Ovary (tissue), 10 donors: ENCODE measurements at places on chromosomes 4 and X. TPM values are rescaled to one million over a fixed set of nuclear protein-coding genes. Genes with fewer than 3 reads are reported as not detected.

DNA sequence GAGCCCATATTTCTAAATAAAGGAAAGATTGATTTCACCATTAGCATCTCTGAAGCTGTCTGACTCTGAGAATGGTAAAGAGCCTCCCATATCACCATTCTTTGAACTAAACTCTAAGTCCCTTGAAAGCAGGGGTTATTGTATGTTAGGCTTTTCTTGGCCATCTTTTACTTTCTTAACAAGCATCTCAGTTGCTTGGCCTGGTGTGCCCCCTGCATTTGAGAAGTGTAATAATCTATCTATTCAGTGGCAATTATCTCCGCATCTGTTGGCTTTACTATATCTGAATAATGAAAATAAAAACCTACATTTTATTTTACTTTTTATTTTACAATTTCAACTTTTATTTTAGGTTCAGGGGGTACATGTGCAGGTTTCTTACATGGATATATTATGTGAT lies 128.3 kb upstream of the ARMCX2 start:
- DNase-seq, result no peak

The ZNF157 gene
- 2.8 TPM for total RNA-seq

The FRMPD4 gene
- not detected for total RNA-seq

DNA sequence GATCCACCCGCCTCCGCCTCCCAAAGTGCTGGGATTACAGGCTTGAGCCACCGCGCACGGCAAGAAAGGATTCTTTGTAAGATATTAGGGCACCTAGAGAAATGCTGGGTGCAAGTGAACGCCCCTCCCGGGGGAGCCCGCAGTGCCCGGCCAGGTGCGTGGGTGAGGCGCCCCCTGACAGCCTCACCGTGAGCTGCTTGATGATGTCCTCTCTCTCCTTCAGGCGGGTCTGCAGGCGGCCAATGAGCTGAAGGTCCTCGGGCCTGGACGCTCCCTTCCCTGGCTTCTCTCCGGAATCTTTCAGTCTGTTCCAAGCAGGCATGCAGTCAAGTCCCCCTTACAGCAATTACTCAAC lies 21.9 kb downstream of the MED28 start:
- DNase-seq, result no peak

- DNase-seq, result no peak
These were observed 184.8 kb downstream of the RAB28 start for GRCh38 chr4:13299343-13299742.

DNA sequence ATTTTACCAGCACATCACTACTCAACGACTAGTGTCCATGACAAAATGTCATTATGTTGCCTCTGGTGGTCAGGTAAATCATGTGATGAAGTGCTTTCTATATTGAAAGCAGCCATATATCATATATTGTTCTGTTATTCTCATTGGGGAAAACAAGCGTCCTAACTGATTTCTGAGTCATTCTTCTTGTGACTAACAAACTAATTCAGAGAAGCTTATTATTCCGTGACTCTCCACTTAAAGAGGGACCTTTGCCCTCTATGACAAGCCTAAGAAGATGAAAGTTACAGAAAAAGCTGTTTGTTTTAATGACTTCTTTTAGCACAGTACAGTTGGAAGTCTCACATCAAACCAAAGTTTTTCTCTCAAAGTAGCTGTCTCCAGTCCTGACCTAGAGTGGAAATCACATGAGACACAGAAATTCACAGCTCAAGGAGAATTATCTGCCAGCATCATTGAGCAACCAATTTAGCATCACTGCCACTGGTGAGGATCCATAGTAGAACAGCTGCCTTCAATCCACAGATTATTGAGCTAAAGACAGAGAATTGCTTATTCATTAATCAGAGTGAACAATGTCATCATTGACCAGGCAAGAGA lies 36.4 kb downstream of the ASB9 start:
- DNase-seq, result no peak

- no peak for DNase-seq
These were observed 48.8 kb upstream of the ADAD1 start for GRCh38 chr4:122329876-122330565.

The GSX2 gene
- total RNA-seq, result not detected

GRCh38 chr4:2837904-2838496 lies 5.6 kb upstream of the ADD1 start:
- DNase-seq, result peak; percentile 46

GRCh38 chrX:47500554-47500953 lies 17.5 kb upstream of the ZNF41 start:
- no peak for DNase-seq

GRCh38 chr4:2923141-2923551 lies 40.1 kb downstream of the NOP14 start:
- DNase-seq, result no peak

DNA sequence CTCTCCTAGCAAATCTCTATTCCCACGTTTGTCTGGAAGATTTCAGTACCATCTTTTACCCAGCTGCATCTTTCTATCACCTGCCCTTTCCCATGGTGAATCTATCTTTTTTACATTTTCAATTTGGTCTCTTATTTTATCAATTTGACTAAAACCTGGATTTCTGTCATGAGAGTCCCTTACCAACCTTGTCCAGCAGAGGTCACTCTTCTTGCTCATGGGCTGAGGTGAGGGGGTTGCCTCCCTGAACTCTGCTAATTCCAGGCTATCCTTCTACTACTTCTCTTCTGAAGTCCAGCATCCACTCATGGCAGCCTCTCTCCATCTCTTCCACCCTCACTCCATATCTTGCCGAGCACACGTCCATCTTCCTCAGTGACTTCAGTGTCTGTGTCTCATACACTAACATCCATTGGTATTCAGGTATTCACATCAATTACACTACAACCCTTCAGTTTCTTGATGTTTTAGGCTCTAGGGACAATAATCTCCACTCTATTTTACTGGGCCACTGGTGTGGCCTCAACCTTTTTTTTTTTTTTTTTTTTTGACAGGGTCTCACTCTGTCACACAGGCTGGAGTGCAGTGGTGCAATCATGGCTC lies 17.8 kb upstream of the ZNF827 start:
- DNase-seq, result no peak

The GPR143 gene
- 1.4 TPM for total RNA-seq

- no peak for DNase-seq
These were observed at the start of gene BTC for GRCh38 chr4:74794382-74795010. BTC (minus strand) TSS chr4:74794523; CDS start chr4:74794325, 198 bp downstream.

DNA sequence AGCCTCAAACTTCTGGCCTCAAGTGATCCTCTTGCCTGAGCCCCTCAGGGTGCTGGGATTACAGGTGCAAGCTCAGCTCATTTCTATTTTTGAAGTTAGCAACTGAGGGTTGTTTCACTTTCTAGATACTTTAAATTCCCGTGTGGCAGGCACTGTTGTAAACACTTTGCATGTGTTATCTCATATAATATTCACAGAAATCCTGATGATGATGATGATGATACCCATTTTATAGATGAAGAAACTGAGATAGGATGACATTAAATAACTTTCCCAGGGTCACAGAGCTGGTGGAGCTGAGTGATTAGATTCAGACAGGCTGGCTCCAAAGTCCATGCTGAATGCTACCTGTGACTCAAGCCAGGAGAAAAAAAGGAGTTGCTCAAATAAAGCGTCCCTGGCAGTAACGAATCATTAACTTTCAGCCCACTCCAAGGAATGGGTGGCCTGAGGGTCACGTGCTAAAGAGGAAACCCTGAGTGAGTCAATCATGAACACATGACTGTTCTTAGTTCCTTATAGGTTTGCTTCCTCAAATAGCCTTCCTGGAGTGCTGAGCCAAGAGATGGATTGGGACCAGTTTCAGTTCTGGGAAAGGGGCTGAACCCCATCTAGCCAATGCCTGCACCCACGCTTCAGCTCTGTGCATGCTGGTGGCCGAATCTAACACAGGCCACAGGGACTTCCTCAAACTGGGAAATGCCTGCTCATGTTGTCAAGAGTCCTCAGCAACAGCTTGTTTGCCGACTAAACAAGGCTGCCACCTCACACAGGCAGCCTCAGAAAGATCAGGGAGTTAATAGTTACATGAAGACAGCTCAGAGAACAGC lies 52.8 kb downstream of the RBM47 start:
- peak; percentile 38 for DNase-seq

The GAGE2A gene
- total RNA-seq, result not detected

GRCh38 chr4:25815586-25815985 lies 47.2 kb downstream of the SEL1L3 start:
- no peak for DNase-seq

GRCh38 chrX:131544218-131544617 lies 344 bp downstream of the OR13H1 start:
- DNase-seq, result no peak
